Frontal cortex (tissue), 4 donors: ENCODE measurements at places on chromosomes 4 and X.

- no peak for DNase-seq
Measured at GRCh38 chrX:119340606-119341205, 58.4 kb upstream of the SLC25A43 start.

DNA sequence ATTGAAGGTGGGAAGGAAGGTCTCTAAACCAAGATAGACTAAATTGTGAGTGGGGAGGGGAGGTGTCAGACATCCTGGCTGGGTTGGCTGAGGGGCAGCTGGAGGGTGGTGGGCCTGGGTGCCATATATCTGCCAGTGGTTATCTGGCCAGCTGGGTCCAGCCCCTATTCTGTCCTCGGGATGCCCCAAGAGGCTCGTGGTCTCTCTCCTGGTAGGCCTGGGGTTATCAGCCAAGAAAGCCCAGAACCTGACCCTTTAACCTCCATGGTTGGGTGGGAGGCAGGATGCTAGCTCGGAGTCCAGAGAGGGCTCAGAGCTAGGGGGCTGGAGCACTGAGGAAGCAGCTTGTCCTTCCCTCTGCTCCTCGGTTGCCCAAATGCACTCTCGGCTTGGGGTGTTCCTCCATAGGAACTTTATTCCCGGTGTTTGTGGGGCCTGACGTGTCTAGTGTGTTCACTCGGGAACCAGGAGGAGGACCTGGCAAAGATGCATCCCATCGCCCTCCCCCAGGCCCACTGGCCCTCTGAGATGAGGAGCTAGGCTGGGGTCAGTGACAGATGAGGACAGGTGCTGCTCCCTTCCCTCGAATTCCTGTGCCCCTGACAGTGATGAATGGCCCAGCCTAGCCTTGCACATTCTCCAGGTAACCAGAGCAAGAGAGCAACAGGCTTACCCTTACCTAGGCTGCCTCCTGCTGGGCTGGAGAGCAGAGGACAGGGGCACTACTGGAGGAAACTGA lies 5.2 kb upstream of the EFNB1 start:
- no peak for DNase-seq

GRCh38 chr4:102781570-102781969 lies 20.8 kb upstream of the MANBA start:
- no peak for DNase-seq

- DNase-seq: no peak
Measured at GRCh38 chrX:37409278-37409677, 60.1 kb downstream of the PRRG1 start.

DNA sequence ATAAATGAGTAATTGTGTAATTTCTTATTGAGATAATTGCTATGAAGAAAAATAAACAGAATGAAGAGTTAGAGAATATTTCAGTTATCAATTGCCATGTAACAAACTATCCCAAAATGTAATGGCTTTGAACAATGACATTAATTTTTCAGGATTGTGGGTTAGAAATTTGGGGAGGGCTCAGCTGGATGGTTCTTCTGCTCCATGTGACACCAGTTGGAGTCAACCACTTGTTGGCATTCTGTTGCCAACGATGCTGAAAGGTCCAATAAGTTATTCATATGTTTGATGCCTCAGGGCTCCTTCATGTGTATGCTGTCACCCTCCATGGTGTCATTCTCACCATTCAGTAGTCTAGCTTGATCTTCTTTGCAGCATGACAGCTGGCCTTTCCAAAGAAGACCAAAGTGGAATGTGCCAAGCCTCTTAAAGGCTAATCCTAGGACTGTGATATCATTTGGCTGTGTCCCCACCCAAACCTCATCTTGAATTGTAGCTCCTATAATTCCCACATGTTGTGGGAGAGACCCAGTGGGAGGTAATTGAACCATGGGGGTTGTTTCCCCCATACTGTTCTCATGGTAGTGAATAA lies 20.9 kb upstream of the CCDC149 start:
- DNase-seq: no peak

DNA sequence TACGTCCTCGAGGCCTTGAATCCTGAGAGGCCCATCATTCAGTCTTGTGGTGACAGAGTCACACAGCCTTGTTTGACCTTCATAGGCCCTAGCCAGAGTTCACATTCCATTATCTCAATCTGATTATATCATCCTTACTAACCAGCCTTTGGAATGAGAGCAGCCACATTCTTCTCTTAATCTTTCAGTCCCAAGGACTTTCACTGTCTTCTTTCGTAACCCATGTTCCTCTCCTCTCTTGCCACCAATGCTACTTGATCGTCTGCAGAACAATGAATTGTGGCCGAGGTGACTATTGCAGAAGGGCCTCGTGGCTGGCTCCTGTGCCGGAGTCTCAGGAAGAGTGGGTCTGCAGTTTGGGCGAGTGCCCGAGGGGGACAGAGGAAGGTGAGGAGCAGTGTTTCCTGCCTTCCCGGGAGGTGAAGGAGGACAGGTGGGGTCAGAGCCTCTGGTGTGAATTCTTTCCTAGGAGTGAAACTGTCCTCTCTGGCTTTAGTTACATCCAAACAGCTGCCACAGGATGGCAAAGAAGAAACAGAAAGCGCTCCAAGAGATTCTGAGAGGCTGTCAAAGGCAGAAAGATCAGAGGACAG lies 94.6 kb downstream of the LIMCH1 start:
- DNase-seq: no peak

GRCh38 chrX:107522901-107523300 lies 73.4 kb downstream of the FRMPD3 start:
- no peak for DNase-seq

DNA sequence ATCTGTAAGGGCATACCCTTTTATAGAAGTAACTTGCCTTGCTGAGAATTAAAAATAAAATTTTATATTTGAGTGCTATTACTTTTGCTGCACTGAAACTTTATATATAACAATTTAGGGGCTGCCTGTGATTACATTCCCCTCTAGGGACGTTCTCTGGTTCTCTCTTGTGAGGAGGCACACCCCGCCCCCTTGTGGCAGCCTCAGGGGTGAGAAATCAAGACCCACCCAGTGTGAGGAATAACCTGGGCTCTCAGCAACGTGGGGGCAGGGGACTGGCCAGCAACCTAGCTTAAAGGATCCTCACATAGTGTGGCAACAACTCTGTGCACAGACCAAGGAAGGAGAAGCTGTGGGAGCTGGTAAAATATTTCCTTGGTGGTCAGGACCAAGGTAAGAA lies 43.7 kb downstream of the MAGEA9 start:
- no peak for DNase-seq

GRCh38 chrX:68177542-68177941 lies 255.8 kb downstream of the OPHN1 start:
- DNase-seq: no peak

GRCh38 chr4:85842540-85842939 lies 367.6 kb downstream of the ARHGAP24 start:
- peak; percentile 15 for DNase-seq

DNA sequence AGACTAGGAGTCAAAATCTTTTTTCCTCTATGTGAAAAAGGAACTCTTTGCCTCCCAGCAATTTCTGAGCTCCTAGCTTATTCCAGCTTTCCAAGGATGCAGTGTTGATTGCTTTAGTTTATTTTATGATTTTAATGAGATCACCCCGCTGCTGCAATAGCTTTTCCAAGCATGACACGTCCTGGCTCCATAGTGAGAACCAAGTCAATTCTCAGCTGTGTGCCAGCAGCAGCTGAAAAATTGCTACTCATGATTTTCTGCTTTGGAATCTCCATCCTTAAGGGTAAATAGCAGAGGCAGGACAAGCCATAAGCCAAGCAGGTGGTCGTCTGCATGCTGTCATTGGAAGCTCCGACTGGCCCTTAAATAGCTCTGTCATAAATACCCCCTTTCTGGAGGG lies 64.5 kb downstream of the FTHL17 start:
- DNase-seq: no peak

DNA sequence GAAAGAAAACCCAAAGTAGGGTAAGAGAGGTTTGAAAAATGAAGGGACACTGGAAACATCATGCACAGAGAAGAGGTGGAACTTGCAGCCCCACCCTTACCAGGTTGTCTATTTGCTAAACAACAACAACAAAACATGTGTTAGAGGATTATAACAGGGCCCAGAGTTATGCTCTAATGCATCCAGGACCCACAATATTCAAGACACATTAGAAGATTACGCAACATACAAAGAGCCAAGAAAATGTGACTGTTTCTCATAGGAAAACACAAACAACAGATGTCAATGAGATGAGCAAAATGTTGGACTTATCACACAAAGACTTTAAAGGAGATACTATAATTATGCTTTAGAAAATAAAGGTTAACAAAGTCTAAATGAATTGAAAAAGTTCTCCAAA lies 128.5 kb downstream of the LRBA start:
- DNase-seq: no peak

DNA sequence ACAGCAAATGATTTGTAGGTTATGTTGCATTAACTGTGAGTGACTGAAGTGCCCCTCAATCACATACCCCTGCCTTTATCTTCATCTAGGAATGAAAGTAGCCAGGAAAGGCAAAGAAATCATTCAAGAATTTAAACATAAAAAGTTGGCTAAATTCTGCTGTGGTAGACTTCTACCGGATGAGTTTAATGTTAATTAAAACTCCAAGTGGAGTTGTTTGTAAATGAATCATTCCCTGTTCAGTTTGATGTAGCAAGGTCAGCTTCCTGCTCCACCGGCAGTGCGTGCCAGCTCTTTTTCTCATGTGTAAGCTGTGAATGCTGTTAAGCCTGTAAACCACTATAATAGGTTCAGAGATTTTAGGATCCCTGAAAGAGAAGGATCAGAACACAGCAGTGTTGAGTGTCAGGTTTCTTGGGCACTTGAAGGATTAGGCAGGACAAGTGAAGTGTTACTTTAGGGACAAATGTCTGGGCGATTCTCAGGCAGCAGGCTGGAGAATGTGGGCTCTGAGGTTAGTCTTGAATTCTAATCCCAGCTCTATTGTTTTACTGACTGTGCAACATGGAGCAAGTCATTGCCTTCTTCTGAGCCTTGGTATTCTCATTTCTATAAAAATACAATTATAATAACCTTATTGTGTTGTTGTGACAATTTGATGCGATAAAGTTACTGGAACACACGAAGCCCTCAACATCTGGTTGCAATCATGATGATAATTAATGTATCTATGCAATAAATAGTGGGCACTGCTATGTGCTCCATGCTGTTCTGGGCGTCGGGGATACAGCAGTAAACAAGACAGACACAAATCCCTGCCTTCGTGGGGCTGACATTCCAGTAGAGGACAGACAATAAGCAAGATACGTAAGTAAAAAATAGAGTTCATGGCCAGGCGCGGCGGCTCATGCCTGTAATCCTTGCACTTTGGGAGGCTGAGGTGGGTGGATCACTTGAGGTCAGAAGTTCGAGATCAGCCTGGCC lies 112.0 kb downstream of the SHROOM3 start:
- no peak for DNase-seq

GRCh38 chr4:5470318-5471198 lies 237.8 kb downstream of the EVC2 start:
- DNase-seq: no peak

GRCh38 chr4:4428966-4429875 lies 42.3 kb downstream of the NSG1 start:
- DNase-seq: no peak

- DNase-seq: no peak
Measured at GRCh38 chrX:123277821-123278220, 93.7 kb downstream of the GRIA3 start.

DNA sequence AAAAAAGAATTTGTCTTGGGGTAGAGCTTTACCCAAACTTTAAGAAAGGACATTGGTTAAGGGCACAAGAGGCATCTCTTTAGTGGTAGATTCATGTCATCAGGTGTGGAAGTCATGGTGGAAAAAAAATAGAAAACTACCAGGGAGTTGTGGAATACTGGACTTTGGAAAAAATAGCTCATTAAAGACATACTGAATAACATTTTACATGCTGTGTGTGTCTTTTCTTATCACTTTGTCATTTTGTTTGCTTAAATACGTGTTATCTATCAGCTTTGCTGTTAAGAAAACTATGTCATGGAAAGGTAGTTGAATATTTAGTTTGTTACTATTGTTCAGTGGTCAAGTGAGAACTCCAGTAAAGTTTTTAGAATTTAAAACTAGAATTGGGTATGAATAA lies 147.0 kb downstream of the CCSER1 start:
- DNase-seq: no peak

DNA sequence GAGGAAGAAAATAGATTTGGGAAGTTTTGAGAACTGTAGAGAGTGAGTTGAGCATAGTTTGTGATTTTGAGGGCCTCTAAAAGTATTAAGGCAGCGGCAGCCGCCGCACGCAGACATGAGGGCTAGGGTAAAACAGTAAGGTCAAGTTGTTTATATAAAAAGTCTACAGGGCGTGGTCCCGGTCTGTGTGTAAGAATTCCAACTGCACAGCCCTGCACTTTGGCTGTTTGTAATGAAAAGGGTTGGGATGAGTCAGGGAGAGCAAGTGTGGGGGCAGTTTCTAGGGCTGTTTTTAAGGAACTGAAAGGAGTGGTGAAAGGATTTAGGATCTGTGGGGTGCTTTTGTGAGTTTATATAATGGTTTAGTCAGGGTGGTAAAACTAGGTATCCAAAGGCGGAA lies 55.0 kb downstream of the BEX3 start:
- DNase-seq: no peak
